ENCODE measurements at places on chromosomes 7 and 10.

- peak; percentile 42 for DNase-seq
Measured at GRCh38 chr10:122515588-122516231, 44.8 kb upstream of the DMBT1 start.

DNA sequence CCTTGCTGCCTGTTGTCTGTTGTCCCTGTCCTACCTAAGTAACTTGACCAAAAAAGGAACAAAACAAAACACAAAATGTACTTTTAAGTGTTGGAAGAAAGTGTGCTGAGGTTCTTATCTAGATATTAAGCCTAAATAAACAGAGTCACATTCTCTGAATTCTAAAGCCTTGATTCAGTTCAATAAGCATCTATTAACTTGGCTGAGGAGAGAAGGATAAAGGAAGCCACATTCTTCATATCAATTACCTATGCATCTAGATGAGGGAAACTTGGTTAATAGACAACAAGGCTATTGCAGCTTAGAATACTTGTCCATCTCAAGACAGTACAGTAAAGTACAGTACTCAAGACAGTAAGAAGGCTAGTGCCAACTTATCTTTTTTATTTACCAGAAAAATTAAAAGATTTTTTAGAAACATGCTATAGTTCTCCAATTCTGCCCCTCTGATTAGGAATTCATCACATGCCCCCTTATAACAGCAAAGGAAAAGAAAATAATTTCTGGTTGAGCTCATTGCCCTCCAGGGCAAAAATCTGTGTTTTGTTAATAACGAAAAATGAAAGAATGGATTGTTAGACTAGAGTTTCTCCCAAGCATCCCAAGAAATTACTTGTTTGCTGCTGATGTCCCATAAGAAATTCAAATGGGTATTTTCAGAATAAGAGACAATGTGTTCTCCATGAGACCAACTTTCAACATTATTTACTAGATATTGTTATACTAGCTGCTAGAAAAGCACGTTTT lies 546.5 kb upstream of the SEMA3D start:
- peak; percentile 33 for DNase-seq

GRCh38 chr10:97123765-97124164 lies 62.0 kb downstream of the SLIT1 start:
- DNase-seq: no peak

- DNase-seq: no peak
Measured at GRCh38 chr10:70328967-70329366, 45.2 kb upstream of the NPFFR1 start.

Measured in fibroblast of skin of right biceps (primary cell).